CD4-positive, alpha-beta T cell treated with Interleukin-4 for 1 hour (primary cell): ENCODE measurements at places on chromosomes 4 and X.

DNA sequence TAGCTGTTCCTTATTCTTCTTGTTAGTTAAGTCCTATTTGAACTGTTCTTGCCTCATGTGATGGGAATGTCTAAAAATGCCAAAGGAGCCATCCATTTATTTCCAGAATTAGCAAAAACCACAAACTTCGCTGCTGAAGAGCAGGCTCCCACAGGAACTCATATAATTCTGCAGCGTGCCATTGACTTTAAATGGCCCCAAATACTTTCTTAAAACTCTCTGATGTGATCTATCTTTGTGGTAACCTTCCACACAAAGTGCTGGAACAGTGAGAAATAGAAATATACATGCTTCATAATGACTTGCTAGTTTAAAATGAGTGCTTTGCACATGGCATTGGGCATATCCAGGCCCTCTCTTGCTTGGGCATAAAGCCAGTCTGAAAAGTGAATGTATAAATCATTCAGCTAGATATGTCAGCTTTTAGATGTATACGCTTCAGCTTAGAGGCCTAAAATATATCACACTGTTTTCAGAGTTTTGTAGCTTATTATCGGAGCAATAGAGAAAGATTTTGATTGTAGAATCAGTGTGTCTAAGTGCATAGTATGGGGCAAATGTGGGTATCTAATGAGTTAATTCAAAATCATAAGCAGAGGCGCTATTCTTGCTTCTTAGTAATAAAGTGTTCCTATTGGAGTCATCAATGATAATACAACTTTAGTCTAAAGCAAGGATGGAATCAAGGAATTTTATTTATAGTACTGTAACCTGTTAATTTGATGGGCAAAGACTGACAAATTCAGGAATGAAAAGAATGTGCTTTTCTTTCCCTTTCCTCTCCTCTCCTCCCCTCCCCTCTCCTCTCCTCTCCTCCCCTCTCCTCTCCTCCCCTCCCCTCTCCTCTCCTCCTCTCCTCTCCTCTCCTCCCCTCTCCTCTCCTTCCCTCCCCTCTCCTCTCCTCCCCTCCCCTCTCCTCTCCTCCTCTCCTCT, 392.2 kb upstream of the ZFP42 start:
- no peak for DNase-seq

GRCh38 chrX:30530606-30531005, 47.0 kb downstream of the TASL start:
- DNase-seq, result no peak

- no peak for DNase-seq
These were observed 17.6 kb upstream of the PRPS1 start for GRCh38 chrX:107610667-107611066.

- no peak for DNase-seq
These were observed 6.6 kb downstream of the ARL9 start for GRCh38 chr4:56512166-56512565.

- DNase-seq, result no peak
These were observed 122.5 kb upstream of the DDIT4L start for GRCh38 chr4:100312615-100313350.

DNA sequence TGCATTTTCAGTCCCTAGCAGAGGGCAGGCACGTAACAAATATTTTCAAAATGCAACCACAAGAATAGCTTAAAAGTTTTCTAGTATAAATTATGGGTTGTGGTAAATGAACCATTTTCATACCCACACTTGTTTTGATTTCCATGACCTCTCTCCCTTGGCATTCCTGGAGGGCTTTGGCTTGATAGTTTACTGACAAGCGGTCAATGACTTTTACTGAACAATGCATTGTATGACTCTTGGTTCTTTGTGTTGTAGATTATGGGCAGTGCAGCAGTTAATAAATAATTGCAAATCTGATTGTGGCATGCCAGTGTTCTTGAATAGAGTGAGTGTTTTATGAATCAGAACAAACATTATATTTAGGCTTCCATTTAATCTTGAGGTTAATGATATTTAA, 285.2 kb upstream of the ARX start:
- DNase-seq, result no peak
